NCI-H187 (cell line): ENCODE measurements at places on chromosomes 7 and 10.
A peak's percentile ranks its signal among the peaks of the same experiment; 100 is the strongest.

- DNase-seq: peak; percentile 75
These were observed at the start of gene HOXA4 for GRCh38 chr7:27130540-27131389. HOXA4 (minus strand) TSS chr7:27130757; CDS start chr7:27130733, 24 bp downstream.

DNA sequence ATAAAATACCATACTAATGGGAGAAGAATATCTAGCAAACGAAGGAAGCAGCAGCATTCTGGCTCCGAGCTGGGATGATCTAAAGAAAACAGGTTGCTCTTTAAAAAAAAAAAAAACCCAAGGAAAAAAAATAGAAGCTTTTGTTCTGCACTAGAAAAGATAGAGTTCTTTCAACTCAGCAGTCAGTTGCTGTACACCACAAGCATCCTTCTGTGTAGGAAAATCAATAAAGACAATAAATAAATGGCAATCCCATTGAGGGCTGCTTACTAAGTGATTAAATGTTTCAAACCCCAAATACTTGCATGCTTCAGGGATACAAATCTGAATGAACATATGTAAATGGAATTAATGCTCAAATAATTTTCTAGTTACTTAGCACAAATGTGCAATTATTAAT is 207.1 kb downstream of the TEX36 start:
- no peak for DNase-seq

DNA sequence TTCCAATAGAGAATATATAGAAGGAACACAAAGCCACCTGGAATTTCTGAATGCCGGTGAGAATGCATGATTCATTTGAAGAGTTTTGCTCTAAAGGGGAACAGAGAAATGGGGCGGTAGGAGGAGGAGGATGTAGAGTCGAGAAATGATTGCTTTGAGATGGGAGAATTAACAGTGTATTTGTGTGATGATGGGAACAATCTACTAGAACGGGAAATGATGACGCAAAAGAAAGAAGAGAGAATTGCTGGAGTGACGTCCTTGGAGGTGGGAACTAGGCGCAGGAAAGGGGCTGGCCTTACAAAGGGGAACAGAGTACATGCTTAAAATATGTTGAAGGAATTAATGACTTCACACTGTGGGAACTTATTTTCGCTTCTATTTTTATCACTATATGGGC is 188.1 kb downstream of the SDHAF3 start:
- no peak for DNase-seq

- no peak for DNase-seq
These were observed 3.1 kb upstream of the MACC1 start for GRCh38 chr7:20220293-20220761.

- no peak for DNase-seq
These were observed 41.7 kb upstream of the CALD1 start for GRCh38 chr7:134737566-134738345.

GRCh38 chr7:144835155-144835611 is 670 bp downstream of the TPK1 start:
- DNase-seq: peak; percentile 16

- DNase-seq: no peak
These were observed 899.1 kb upstream of the AUTS2 start for GRCh38 chr7:68699090-68699711.

DNA sequence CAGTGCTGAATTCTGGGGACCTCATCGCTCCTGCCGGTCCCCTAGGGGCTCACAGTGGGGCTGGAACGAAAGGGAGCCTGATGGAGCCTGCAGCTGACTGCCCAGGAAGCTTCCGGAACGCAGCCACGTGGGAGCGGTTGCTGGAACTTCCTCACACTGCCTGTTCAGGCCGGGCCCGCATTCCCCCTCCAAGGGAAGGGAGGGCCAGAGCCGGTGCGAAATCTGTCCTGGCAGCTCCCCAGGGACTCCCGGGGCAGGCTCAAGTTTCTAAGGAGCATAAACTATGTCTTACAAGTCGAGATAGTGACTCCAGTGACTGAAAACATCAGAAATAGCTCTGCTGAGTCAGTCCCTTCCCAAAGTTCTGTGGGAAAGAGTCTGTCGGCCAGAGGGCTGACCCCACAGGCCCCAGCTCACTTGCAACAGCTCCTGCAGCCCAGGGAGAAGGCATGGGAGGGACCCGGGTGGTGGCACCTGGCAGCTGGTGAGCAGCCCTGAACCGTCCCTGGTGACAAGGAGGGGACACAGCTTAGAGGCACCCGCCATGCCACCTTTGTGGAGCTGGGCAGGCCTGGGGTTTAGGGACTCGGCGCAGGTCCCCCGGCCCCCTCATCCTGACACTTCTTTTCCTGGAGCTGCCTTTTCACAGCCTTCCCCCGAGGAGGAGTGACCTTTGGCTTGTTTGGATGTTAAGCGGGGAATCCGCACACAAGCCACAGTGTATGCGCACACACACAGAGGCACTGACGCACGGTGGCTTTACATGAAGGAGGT is 47.6 kb downstream of the PDGFA start:
- no peak for DNase-seq

GRCh38 chr10:93346694-93347093 is 135.4 kb downstream of the MYOF start:
- no peak for DNase-seq

- DNase-seq: no peak
These were observed 58.3 kb downstream of the DOCK4 start for GRCh38 chr7:112147793-112148361.

DNA sequence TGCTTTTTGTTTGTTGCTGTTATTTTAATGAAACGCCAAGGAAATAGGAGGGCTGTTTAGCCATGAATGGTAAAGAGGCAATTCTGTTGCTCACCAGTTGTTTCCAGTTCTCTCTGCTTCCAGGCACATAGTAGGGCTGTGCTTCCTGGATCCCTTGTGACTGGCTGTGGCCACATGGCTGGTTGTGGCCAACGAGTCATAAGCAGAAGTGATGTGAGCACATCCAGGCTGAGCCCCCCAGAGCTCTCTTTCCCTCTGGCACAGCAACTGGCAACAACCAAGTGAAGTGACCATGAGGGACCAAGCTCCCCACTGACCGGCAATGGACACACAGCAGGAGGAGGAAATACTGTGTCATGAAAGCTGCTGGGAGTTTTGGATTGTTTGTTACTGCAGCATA is 10.3 kb downstream of the GRID1 start:
- no peak for DNase-seq

DNA sequence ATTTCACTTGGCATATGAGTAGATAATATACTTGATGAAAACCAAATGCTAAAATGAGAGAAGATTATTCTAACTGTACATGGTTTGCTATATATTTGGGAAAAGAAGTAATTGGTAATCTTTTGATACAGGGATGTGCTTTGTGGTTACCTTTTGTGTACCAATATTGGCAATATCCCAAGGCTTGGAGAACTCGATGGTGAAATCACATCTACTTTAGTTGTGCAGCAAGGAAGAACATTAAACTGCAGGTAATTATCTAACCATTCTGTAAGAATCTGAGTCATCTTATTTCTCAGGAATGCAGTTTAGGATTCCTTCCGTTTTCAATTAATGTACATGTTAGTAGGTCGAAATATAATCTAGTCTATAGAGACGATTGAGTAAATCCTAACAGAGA is 64.1 kb downstream of the SRI start:
- no peak for DNase-seq

GRCh38 chr7:94223375-94224084 is 171.2 kb upstream of the COL1A2 start:
- DNase-seq: no peak

- no peak for DNase-seq
These were observed 96.4 kb downstream of the BUB3 start for GRCh38 chr10:123250640-123251039.

- DNase-seq: no peak
These were observed 18.6 kb downstream of the CACNB2 start for GRCh38 chr10:18158773-18159265.

DNA sequence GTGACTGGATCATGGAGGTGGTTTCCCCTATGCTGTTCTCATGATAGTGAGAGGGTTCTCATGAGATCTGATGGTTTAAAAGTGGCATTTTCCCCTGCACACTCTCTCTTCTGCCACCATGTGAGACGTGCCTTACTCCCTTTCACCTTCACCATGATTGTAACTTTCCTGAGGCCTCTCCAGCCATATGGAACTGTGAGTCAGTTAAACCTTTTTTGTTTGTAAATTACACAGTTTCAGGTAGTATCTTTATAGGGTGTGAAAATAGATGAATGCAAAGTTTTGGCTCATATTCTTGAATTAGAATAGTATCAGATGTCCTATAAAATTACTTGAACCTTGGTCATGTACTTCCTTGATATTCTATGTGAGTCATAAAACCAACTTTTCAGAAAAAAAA is 252.1 kb upstream of the TMEM229A start:
- DNase-seq: no peak

- DNase-seq: no peak
These were observed 13.0 kb downstream of the NOBOX start for GRCh38 chr7:144390481-144390880.

GRCh38 chr7:151833691-151834090 is 43.2 kb downstream of the PRKAG2 start:
- DNase-seq: no peak

DNA sequence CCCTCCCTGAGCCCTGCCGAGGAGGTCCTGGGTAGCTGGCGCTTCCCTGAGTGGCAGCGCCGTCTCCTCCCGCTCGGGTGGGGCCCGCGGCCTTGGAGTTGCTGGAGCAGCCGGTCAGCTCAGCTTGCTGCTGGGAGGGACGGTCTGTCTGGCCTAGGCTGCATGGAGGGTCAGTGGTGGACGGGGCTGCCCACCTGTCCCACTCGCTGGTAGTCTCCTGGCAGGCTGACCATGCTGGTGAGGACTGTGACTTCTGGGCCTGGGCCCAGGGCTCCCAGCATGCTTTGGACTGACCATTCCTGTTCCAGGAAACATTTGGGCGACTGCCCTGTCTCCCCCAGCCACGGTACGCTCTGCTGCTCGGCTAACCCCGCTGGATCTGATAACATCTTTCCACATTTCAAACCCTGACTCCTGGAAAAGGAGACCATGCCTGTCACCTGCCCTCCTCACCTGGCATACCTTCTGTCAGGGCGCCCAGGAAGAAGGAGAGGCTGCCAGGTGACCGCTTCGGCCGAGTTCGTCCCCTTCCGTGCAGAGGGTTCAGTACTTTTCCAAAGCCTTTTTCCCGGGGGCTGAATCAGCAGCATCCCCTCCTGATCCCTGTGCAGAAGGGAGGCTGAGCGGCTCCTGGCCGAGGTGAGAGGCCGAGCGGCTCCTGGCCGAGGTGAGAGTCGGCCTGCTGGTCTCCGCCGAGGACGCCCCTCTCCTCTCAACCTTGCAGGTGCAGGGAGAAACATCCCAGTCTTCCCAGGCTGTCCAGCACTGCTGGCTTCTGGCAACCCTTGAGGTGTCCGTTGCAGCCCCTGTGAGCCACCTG is 43.4 kb downstream of the FAM20C start:
- DNase-seq: no peak

- DNase-seq: no peak
These were observed 144.7 kb upstream of the PDE1C start for GRCh38 chr7:32214913-32215312.

DNA sequence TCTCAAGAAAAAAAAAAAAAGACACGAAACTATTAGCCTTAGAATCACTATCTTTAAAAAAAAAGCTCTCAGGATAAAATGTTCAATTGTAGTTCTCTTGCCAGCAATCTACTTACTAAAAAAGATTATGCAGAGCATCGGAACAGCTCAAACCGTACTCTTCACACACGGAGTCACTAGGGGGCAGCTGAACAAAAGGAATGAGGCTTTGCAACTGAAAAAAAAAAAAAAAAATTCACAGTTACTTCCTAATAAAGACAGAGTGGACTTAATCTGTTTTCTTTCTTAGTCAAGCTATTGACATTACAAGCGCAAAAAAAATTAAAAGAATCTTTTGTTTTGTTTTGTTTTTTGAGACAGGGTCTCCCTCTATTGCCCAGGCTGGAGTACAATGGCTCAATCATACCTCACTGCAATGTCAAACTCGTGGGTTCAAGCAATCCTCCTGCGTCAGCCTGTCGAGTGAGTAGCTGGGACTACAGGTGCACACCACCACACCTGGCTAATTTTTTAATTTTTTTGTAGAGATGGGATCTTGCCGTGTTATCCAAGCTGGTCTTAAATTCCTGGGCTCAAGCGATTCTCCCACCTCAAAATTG is 11.5 kb downstream of the PMS2 start:
- DNase-seq: no peak

- no peak for DNase-seq
These were observed 65.4 kb downstream of the CELF2 start for GRCh38 chr10:11083051-11083450.

- peak; percentile 22 for DNase-seq
These were observed 582 bp downstream of the TPST1 start for GRCh38 chr7:66205741-66206090.

DNA sequence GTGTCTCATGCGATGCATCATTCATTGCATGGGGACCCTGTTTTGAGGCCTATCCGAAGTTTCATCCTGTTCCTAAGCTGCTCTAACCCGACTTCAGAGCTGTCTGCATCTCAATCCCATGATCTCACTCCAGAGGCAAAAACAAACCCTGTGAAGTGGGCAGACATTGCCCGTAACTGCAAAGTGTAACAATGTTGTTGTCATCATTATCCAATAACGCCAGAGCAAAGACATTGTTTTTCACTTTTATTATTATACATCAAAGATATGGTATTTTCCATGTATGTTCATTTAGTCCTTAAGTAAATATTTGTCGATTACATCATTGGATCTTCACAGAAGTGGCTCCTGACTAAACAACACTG is 246.7 kb downstream of the KLF6 start:
- no peak for DNase-seq

DNA sequence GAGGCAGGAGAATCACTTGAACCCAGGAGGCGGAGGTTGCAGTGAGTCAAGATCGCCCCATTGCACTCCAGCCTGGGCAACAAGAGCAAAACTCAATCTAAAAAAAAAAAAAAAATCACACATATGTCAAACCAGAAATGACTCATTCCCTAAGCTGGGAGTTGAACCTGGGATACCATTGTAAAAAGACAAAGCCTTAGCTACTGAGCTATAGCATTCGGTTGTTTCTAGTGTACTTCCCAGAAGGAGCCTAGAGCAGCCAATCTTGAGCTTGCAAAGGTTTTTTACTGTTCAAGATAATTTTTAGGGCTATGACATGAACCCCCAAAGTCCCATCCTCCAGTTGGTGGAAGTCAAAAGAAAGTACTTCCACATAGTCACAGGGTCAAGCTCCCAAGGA is 87.9 kb downstream of the ZNF467 start:
- DNase-seq: no peak

GRCh38 chr10:133366130-133366478 is 7.0 kb downstream of the ECHS1 start:
- no peak for DNase-seq

DNA sequence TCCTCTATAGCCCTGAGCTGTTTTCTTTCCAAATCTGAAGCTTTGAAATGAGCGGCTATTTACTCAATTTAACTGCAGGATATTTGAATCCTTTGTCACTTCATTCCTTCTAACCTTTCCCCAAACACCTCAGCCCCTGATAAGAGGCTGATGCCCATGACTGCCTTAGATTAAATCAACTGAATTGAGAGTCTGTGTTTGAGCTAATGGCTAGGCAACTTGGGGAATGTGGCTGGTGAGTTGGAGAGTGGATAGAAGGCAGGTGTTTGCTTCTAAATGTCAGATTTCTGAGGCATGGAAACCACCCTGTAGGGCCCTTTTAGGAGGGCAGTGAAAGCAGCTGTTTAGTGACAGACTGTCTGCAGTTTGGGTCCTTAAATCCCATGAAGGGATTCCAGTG is 759.9 kb downstream of the LRMDA start:
- DNase-seq: no peak

GRCh38 chr10:34731213-34731612 is 83.9 kb downstream of the PARD3 start:
- DNase-seq: no peak
